ENCODE measurements at places on chromosomes 2 and 18.

DNA sequence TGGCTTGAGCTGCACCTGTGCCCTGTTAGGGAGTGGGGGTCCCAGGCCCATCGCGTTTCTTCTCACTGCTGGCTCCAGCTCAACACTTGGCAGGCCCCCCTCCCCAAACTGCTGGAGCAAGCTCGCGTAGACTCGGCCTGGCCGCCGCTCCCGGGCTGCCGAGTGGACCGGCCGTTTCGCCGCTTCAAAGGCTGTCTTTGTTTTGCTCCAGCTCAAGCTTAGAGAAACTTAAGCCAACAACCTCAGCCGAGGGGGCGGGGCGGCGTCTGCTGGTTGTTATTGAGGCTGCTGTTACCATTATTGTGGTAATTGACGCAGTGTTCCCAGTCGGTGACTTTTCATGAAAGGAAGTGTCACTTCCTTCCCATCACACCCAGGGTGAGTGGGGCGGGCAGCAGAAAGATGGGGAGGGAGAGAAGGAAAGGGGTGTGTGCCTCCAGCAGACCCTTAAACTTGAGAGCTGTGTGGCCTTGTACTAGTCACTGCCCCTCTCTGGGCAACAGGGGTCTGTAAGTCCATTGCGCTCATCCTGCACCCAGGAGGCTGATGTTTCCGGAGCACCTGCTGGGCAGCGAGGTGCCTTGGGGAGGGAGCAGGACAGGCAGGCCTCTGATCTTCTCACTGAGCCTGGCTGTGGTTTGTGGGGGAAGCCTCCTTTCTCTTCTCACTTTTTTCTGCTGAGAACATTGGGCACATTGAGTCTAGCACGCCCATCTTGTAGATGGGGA lies 2.1 kb downstream of the ARID5A start:
- peak; percentile 67 for DNase-seq

DNA sequence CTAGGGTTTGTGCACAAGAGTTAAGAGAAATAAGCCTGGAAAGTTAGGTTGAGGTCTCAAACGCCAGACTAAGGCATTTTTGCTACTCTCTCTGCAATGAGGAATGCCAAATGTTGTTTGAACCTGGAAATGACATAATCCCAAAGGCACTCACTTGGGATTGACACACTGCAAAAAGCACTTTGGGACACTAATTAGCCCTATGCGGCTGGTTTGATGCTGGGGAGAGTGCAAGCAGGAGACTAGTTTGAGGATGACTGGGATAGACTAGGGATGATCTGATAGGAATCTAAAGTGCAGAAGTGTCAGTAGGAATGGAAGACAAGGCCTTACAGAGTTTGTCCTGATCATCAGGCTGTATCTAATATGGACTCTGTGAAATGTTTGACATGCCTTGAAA lies 469.0 kb downstream of the SLC4A3 start:
- DNase-seq, result no peak

DNA sequence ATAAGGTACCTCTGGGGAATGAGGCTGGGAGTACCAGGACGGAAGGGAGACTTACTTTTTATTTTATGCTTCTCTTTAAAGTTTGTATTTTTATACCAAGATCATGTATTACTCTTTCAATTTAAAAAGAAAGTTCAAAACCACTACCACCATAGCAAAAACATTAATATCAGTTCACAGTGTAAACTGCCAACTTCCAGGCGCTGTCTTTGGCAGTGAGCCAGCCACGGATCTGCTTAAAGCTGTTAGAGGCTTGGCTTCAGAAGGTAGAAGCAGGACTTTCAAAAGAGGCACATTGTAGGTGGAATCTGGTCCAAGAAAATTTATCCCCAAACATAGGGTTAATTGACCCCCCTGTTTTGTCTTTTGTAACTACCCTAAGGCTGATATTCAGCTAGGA lies 74.8 kb downstream of the B3GNT2 start:
- DNase-seq, result no peak

DNA sequence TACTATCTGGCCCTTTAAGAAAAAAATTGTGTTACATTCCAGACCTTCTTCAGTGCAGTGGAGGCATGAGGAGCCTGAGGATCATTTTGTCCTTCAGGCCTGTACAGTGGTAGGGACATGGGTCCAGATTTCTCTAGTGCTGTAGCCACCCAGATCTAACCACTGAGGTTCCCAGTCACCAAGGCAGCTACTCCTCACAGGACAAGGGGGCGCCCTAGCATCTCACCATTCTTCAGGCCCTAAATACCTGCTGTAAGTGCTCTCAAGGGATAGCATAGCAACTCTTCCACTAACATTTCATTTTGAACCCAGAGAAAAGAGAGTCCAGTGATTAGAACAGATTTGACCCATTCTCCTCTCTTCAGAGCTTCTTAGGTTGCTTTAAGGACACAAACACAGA lies 1533.0 kb downstream of the LRP1B start:
- DNase-seq, result no peak

DNA sequence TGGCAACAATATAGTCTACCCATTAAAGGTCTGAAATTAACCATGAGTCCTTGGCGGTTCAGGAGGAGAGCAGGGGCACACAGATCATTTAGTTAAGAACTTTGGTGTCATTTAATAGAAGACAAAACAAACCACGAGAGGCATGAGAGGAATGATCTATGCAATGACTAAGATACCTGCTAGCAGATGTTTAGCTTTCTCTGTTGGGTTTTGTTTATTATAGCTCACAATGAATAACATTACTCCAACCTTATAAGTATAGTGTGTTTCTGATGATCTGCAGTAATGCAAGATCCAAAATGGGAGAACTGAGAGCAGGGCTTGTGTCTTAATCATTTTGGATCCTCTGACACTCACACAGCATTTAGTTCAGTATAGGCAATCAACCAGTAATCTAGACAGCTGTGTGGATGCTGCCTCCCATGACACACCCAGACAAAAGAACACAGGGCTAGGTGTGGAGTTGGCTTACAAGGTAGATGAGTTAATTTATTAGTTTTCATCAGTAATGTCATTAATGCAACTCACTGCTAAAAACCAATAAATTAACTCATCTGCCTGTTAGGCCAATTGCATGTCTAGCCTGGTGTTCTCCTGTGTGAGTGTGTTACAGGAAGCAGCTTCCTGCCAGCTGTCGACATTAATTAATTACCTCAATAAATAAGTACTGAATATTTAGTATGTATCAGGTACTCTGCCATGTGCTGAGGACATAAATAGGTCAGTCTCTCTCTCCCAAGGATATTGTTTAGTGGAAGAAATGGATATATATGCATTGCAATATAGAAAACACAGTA lies 92.3 kb downstream of the CLIP4 start:
- DNase-seq, result no peak

GRCh38 chr2:239144713-239144999 lies 256.2 kb downstream of the HDAC4 start:
- DNase-seq, result no peak

GRCh38 chr2:1407950-1408675 lies 5.2 kb upstream of the TPO start:
- no peak for DNase-seq

- no peak for DNase-seq
Measured at GRCh38 chr2:11011359-11011758, 99.6 kb downstream of the KCNF1 start.

- peak; percentile 33 for DNase-seq
Measured at GRCh38 chr2:88170472-88170892, 336 bp downstream of the THNSL2 start.

GRCh38 chr2:51707625-51708024 lies 675.7 kb upstream of the NRXN1 start:
- DNase-seq, result no peak

- peak; percentile 58 for DNase-seq
Measured at GRCh38 chr2:10668402-10669012, 21.3 kb downstream of the NOL10 start.

- DNase-seq, result no peak
Measured at GRCh38 chr2:15195813-15196212, 365.3 kb downstream of the NBAS start.

- no peak for DNase-seq
Measured at GRCh38 chr2:165905854-165906253, 47.7 kb downstream of the TTC21B start.

DNA sequence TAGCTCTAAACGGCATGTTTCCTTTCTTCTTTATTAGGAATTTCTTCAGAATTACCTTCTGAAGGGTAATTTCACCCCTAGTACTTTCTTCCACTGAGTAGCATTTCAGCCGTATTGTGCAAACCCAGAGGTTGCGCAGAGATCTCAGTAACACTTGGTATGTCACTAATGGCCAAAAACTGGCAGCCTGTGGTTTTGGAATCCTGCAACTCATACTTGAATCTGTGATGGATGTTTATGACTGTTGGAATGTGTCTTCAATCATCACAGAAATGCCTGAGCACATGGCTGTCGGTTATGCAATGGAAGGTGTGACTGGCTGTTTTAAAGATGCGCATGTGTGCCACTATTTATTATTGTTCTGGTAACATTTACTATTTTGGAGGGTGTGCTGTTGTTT lies 100.0 kb downstream of the COLEC12 start:
- DNase-seq, result peak; percentile 69

GRCh38 chr18:62717925-62718800 lies 2.8 kb downstream of the PHLPP1 start:
- no peak for DNase-seq

DNA sequence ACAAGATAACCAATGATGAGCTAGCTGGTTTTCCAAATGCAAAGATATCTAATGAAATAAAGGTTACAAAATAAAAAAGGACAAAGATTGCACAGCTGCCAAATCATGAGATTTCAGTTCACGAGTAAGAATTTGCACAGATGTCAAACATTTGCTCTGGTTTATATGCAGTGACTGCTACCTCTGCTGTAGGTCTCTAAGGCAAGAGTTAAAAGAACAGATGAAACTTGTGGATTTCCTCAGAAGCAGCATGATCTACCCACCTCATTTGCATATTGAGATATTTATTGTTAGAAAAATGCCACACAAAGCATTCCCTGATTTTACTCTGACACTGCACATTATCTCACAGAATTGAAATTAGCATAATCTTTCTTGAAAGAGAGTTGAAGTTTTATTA lies 763.2 kb upstream of the ZEB2 start:
- DNase-seq, result no peak

DNA sequence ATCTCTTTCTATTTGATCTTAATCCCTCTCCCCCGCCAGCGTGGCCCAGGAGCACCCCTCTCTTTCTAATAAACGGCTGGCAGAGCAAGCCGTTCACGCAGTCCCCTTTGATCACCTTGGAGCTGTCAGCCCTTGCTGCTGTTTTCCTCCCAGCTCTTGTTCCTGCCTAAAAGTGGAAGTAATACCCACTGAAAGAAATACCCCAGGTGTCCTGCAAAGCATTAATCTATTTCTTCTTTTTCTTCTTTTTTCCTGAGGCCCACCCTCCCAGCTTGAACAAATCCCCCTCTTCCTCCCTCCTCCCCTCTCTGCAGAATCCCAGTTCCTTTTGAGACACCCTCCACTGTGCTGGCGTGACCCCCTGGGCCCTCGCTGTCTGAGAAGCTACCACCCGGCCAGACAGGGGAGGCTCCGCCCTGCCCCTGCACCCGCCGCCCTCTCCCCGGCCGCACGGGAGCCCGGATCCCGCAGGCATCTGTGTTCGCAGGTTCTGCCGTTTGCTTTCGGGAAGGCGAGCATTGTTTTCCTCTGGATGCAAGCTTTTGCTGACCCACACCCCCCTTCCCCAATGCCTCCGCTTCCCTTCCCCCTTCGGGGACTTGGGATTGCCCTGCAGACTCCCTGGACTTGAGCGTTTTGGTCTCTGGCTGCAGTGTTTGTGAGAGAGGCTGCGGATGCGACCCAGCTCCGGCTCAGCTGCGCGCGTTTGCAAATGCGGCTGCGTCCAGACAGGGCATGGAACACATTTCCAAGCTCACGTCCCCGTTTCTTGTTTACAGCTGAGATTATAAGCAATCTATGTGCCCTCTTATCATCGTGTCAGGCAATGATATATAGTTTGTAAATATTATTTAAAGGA lies 631.5 kb downstream of the NYAP2 start:
- peak; percentile 66 for DNase-seq

DNA sequence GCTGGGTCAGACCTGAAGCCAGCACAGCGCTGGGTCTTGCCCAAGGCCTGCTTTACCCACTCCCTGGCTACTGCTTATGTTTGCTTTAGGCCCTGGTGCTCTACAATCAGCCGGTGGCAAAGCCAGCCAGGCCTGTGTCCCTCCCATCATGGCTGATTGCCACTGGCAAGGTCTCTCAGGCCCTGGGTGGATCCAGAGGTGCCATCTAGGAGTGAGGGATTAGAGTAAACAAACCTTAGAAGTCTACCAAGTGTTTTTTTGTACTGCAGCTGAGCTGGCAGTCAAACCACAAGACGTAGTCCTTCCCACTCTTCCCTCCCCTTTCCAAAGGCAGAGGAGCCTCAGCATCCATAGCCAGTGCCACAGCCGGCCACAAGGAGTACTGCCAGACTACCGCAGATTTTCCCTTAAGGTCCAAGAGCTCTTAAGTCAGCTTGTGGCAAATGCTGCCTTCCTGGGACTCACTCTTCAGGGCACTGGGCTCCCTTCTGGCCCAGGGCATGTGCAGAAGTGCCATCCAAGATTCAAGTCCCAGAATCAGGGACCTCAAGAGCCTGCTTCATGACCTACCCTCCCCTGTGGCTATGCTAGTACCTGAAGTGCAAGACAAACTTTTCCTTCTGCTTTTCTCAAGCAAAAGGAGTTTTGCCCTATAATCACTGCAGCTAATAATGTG lies 20.0 kb downstream of the IL1RL2 start:
- no peak for DNase-seq

DNA sequence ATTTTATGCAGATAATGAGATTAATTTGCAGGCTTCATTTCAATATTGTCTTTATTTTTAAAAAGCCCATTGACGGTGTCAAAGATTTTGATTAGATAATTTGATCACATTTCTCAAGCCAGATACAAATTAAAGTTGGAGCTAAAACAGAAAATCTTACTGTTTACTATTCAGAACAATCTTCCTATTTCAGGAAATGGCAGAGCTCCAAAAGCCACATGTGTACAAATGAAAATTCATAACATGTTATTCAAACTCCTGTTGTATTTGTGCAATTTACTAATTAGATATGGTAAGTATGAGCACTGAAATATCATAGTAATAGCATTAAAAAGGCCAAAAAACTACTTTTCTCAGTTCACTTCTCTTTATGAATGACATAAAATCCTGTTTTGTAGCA lies 682.9 kb downstream of the KCNJ3 start:
- DNase-seq, result no peak

DNA sequence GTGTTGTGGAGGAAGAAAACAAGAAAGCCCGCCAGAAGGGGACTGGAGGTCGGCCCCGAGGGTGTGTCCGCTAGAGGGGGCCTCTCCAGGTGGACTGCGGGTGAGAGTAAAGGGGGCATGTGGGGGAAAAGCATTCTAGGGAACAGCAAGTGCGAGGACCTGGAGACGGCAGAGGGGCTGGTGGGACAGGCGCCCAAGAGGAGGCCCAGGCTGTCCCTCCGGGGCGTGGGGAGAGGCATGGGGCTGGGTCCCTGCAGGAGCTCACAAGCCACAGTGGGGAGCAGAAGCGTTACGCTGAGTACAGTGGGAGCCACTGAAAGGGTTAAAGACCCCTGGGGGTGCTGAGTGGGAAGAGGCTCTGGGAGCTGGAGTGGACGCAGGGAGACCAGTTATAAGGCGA lies 1.6 kb upstream of the KLF11 start:
- DNase-seq, result no peak

- DNase-seq, result no peak
Measured at GRCh38 chr2:132430895-132431294, 14.3 kb downstream of the GPR39 start.

Data from inflammatory macrophage (primary cell).